ENCODE measurements at places on chromosomes 1 and 21.

DNA sequence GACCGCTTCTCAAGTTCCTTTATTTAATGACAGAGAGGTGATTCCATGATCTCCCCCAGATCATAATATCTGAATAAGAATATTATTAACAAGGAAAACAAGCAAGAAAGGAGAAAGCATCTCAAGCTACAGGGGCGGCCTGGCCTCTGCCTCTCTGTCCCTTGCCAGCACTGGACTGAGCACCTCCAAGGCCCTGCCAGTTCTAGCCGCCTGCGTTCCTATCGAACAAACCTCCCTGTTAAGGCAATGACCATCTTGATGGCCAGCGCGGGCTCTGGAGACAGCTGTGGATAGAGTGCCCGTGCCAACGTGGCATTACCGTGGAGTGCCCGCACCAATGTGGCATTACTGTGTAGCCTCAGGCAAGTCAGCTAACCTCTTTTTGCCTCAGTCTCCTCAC is 84.8 kb downstream of the NPHP4 start:
- DNase-seq = no peak

DNA sequence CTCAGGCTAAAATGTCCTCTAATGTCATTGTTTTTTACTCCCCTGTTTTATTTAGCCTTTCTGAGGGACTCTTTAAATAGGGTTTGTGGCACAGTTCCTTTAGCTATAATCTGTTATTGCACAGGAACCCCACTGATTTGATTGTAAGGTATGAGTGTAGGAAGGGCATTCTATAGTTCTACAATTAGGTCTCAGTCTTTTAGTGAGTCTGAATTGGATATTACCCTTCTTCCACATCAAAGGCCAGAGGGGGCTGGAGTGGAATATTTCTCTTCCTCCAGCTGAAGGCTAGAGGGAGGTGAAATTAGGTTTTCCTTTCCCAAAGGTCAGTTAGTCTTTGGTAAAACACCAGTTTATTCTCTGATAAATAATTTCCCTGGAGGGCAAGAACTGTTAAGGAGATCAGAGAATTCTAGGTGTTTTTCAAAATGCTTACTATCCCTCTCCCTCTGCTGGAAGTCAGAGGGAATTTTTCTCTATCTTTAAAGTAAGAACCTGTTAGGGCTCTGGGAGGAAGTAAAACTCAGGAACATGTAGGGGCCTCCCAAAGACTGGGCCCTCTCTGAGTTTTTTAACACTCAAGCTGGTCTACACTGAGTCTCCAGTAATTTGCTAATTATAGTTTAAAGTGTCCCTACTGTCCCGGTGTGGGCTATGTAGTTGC is 176.3 kb upstream of the ZNHIT6 start:
- no peak for DNase-seq

- DNase-seq = no peak
Measured at GRCh38 chr1:179353546-179353945, 12.2 kb upstream of the AXDND1 start.

DNA sequence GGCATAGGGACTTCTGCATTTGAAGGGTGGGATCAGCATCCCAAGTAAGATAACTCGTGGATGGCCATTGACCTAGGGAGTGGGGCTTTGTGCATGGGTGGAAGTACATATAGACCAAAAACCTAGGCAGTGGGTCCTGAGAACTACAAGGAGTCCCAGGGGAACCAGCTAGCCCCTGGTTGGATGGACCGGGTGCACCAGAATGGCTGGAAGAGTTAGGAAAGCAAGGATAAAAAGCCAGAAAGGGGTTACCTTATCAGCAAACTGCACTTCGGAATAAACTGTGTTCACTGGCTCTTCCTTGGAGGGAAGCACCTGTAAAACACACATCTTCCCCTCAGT is 26.6 kb upstream of the SLAMF6 start:
- DNase-seq = no peak

GRCh38 chr1:95679262-95679661 is 445.3 kb downstream of the RWDD3 start:
- DNase-seq = no peak

GRCh38 chr1:94310570-94311270 is 73.3 kb upstream of the ARHGAP29 start:
- no peak for DNase-seq

- DNase-seq = no peak
Measured at GRCh38 chr1:154786804-154787570, 83.1 kb downstream of the KCNN3 start.

DNA sequence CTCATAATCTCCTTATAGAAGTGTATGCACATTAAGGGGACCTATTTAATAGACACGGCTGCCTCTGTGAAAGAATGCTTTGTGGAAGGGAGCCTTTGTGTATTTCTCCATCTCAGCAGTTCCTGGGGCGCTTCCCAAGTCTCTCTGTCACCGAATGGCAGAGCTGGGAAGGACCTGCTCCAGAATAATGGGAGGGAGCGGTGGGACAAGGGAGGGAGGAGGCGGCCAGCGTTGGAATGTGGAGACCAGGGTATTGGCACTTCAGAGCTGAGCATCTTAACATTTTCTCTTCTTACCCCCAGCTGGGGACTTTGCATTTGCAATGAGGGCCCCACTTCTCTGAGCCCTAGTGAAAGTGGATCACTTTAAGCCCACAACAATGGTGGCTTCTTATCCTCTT is 23.9 kb downstream of the CACHD1 start:
- DNase-seq = no peak

GRCh38 chr1:2073382-2074230 is 23.4 kb downstream of the PRKCZ start:
- DNase-seq = no peak

DNA sequence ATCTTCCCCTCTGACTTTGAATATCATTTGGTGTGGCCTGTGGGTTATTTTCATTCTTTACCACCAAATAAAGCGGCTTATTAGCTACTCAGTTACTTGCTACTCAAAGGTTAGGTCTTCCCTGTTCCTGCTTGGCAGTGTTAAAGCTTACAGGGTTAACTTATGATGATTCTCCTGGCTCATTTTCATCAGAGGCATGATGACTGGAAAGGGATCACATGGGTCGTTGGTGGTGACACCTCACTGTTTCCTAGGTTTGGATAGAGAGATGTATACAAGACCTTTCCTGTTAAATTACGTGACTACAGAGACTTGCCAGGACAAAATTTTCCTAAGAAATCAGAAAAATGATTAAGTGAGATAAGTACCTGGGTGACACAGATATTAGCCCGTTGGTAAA is 27.4 kb downstream of the MRPS6 start:
- DNase-seq = no peak

DNA sequence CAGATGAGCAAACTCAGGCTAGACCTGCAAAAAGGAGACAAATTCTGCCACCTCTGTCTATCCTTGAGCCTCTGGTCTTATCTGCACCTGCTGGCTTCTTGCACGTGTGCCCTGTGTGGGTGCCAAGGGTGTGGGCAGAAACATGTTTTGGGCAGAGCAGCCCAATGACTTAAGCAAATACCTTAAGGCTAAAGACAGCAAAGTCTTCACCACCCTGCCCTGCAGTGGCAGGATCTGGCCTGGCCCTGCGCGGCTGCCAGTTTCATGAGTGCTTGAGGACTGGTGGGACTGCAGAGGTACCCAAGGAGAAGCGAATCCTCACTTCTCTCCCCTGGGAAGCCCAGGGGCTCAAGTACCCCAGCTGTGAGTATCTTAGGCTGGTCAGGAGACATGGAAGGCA is 3.8 kb upstream of the SLC26A9 start:
- DNase-seq = no peak

DNA sequence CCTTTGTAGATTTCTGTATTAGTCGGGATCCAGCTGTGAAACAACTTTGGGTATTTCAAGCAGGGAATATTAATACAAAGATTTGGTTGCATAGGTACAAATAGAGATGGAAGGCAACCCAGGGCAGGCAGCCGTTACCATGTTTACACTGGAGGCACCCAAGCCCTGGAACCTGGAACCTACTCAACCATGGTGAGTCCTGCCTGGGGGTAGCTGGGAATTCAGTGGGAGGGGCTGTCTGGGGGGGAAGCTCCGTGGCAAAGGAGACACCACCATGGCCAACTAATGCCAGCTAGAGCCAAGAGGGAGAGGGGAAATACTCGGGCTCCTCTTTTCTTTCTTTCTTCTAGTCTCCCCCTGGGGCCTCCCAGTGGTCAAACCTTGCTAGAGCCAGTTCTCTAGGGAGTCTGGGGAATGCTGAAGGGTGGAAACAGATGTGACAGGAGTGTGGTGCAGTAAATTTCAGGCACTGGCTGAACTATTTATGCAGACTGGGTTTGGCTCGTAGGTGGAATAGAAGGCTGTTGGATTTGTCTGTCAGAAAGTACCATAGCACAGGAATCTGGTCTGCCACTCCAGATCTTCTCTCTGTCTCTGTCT is 91.9 kb upstream of the CACNA1E start:
- no peak for DNase-seq

- no peak for DNase-seq
Measured at GRCh38 chr1:208173749-208174148, 70.4 kb downstream of the PLXNA2 start.

DNA sequence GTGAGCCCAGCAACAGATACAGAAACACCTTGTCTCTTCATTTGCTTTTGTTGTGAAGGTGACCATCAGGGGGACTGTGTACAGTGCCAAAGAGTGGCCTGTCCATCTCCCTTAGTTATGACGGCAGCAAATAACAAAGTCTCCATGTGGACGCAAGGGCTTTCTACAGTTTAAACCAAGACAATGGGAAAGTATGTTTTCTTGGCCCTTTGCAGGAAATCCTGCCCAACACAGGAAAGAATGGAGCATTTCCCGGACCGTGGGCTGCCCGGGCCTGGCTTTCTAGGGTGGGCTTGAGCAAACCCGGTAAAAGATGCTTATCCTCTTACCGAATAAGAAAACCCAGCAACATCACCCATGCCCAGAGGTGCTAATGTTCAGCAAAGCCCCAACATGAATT is 87.3 kb downstream of the ZBTB18 start:
- DNase-seq = no peak

- no peak for DNase-seq
Measured at GRCh38 chr1:15900662-15901279, 53.3 kb downstream of the SPEN start.

DNA sequence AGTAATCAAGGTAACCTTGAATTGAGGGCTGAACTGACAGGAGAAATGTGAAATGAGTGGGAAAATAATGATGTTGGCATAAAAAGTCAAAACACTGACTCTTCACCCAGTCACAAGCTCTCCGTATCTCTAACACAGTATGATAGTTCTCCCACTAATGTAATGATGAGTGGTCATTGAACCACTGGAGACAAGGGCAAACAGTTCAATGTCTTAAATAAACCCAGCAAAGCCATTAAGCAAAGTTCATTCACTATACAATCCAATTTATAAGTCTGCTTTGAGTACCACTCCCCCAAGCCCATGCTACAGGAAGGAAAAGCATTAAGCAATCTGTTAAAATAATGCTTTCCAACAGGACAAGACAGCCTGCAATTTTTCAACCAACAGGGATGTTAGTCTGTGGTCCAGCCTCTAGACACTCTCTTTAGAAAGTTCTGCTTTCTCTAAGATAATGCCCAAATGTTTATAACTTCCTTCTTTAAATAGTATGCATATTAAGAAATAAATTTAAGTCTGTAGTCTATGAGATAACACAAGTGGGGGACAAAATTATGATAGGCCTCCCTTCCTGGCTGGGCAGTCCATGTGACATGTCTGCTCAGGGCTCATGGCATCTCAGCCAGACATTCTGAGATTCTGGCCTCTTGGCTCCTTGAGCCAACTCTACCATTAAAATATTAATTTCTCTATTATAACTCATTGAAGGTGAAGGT is 25.5 kb upstream of the DDAH1 start:
- DNase-seq = no peak

- no peak for DNase-seq
Measured at GRCh38 chr1:176119549-176119948, 87.5 kb downstream of the COP1 start.

DNA sequence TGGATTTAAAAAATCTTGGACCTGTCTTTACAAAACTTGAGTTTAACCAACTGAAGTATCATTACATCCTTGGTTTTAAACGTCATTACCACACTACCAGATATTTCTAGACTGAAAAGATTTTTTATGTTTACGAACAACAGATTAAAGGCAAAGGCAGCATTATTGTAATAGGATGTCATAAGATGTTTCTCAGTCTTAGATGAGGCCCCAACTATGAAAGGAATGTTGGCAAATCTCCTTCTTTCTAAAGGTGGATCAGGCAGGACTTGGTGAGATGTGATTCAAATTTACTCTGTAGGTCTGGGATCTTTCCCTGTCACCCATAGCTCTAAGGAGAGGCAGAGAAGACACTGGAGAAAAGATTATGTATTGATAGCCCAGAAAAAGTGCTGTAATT is 417.9 kb downstream of the PTBP2 start:
- DNase-seq = no peak

DNA sequence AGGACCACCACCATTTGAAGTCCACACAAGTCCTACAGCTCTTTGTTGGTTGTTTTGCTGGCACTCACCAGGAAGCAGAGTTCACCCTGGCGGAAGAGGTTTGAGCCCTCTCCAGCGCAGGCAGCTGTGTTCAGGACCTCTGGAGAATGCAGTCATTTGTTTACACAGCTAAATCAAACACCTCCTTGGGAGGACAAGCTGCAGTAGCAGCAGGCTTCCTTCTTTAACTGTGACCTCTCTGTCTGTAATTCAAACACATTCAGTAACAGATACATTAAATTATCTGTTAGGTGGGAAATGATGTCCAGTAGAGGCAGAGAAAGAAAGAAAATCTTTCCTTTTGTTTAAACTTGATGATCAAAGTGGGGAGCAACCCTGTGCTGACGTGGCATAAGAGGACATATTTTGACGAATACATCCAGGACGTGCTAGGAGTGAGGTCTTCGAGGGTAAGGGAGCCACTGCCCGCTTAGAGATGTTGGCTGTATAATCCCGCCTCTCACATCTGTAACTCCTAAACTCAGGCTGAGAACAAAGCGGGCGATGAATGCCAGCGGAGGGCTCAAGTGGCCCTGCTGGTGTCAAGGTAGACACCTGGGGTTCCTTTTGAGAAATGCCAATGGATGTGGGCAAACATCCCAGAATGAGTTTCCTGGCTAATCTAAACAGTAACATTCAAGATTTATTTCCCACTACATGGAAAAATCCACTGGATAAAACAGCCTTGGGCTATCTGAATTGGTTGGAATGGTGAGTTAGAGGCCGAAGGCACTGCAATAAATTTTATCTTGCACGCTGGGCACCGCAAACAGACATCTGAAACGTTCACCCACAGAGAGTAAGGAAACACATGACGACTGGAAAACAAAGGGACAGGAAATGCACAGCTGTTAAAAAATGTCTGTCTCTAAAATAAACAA is 51.7 kb downstream of the ABCA4 start:
- no peak for DNase-seq

DNA sequence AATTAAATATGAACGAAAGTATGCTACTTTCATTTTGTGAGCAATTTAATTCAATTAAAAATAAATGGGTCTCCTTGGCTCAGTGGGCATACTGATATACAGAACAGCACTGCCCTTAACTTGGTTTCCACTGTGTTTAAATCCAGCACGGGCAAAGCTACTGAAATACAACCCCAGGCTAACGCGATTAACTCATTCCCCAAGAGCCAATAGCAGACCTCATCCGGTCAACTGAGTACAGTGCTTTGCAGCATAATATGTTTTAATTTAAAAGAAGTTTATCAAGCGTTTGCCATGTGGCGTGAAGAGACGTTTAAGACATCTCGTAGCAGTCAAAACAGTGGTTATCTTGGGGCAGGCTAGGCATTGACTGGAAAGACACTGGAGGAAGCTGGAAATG is 118.6 kb downstream of the PROX1 start:
- DNase-seq = no peak

- no peak for DNase-seq
Measured at GRCh38 chr1:152961226-152961891, 9.1 kb upstream of the SPRR4 start.

GRCh38 chr1:105556266-105556665 is 1500.2 kb upstream of the PRMT6 start:
- DNase-seq = no peak

Data from activated CD8-positive, alpha-beta memory T cell treated with anti-CD3 and anti-CD28 coated beads for 24 hours (primary cell).